Uterus (tissue), 4 donors: ENCODE measurements at places on chromosomes 4 and X. TPM values are rescaled to one million over a fixed set of nuclear protein-coding genes. Genes with fewer than 3 reads are reported as not detected.

Gene MAGEB17
- total RNA-seq, result not detected

Gene ARMCX1
- total RNA-seq, result 44.2 TPM

DNA sequence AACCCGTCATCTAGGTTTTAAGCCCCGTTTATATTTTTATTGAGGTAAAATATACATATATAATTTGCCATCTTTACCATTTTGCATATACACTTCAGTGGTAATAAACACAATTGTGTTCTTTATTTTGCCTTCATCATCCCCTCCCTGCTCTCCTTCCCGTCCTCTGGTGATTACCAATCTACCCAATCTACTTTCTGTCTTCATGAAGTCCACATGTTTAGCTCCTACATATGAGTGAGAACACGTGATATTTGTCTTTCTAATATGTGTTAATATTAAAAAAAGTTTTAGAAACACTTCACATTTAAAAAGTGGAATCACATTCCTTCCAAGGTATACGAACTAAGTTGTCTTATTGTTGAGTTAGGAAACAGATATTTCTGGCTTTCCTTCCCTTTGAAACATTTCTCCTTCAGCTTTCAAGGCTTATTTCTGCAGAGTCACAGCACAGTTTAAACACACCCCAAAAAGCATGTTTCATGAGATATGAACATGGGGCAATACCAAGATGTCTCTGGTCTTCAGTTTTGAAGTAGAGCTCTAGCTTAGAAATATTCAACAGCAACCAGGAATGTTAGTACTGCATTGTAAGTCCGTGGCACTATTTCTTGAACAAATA, 35.9 kb downstream of the GYPA start:
- DNase-seq, result no peak

- no peak for DNase-seq
Observed at GRCh38 chr4:153748378-153748777, 11.4 kb downstream of the RNF175 start.

DNA sequence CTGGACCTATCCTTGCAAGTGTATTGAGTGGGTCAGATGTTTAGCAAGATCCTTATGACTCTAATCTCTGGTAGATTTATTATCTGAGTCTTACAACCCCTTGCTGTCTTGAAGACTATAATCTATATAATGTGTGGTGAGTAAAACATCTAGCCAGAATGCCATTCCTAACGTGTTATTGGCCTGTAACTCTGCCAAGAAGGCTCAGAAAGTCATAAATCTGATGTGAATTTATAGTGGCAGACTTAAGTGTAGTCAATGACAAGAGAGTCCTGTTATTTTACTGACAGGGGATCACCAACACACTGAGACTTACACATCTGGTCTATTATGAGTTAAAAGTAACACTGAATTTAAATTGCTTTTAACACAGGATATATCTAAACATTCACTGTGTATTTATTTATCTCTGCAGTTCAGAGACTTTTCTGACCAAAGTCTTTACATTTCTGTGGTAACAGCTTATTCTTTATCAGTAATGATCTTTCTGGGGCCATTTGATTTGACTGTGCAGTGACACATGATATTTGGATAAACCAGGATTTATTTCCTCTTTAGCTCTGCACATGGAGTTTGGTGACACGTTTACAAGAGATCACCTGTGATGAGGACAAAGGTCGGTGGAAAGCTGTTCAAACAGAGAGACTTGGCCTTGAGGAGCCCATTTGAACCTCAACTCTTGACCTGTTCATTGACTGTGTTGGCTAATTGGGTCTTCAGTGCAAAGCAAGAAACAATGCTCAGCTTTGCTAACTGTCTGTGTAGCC, 415.8 kb downstream of the STIM2 start:
- DNase-seq, result no peak

GRCh38 chr4:153579410-153579809, 104.7 kb upstream of the TLR2 start:
- DNase-seq, result no peak

DNA sequence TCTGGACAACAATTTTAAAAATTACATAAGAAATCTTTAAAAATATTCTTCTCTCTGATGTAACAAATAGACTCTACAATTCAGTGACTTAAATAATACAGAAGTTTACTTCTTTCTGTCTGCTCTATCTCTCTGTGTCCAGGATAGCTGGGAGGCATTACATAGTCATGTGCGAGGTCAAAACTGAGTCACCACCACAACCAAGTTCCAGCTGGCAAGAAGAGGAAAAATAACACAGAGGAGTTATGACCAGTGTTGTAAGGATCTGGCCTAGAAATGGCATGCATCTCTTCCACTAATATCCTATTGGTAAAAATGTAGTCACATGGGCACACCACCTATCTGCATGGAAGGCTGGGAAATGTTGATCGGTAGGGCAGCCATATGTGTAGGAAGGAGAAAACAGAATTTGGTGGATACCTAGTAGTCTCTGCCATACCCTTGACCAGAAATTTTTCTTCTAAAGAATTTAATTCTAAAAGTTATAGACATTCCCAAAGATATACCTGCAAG, 39.4 kb upstream of the WDFY3 start:
- DNase-seq, result no peak

DNA sequence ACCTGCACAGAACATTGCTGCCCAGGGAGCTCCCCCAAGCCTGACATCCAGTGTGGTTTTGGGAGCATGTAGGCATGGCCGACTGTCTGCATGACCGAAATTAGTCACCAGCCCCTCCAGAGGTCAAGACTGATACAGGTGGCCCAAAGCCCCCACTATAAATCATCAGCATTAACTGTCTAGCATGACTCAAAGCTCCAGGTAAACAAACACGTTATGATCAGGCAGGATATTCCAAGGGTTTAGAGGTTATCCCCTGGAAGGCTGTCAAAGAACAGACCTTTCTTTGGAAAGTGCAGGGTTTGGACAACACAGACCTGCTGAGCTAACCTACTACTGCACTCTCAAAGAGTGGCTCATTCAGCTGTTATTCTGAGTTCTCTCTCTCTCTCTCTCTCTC, 2.1 kb upstream of the FAM9A start:
- no peak for DNase-seq
